Sciatic nerve (tissue), 2 donors: ENCODE measurements at places on chromosomes 16 and 17. TPM values are rescaled to one million over a fixed set of nuclear protein-coding genes. Genes with fewer than 3 reads are reported as not detected.

DNA sequence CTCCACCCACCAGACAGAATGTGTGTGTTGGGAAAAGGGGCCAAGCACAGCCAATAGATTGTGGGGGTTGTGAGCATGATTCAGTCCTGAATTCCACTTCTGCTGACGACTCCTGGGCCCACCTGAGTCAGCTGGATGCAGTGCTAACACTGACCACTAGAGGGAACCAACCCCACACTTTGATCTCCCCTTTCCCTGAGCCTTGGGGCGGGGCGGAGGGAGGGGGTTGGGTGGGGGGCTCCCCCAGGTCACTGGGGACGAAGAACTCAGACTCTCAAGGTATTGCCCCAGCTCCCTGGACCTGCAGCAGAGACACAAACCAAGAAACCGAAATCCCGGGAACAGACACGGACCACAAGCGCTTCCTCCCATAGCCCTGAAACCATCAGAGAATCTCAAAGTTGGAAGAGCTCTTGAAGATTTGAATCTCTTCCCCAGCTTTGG is 621 bp upstream of the CSHL1 start:
- peak; percentile 69 for DNase-seq

- no peak for DNase-seq
Measured at GRCh38 chr17:13420878-13421277, 180.9 kb downstream of the HS3ST3A1 start.

- no peak for DNase-seq
Measured at GRCh38 chr16:87964049-87964659, 12.9 kb downstream of the BANP start.

DNA sequence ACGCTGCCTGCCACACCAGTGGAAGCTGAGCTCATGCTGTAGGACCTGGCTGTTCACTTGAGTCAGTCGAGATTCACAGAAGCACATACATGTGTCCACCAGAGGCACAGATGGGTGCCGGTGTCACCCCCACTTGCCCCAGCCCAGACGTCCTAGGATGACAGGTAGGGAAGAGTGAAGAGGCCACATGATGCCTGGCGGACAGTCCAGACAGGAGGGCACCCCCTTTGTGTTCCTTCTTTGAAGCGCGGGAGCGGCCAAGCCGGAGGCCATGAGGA is 8.8 kb downstream of the UBE2I start:
- no peak for DNase-seq

Gene SLC16A6
- total RNA-seq: 1.1 TPM

DNA sequence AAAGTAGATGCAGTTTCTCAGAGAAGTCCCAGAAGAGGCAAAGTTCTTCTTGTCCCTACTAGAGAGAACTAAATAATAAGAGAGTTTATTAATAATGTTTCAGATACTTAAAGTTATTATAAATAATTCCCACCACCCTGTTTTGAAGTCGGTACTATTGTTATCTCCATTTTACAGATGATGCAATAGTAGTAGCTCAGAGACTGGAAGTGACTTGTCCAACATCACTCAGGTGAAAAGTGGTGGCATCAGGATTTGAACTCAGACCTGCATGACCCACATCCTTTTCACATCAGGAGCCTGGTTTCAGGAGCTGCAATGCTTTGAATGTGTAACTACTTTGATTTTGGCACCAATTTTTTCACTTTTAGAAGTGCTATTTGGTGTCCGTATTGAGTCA is 52.7 kb downstream of the GPR139 start:
- DNase-seq: no peak

- DNase-seq: no peak
Measured at GRCh38 chr16:53191413-53191812, 136.6 kb downstream of the CHD9 start.

Gene UNC13D
- total RNA-seq: 30.9 TPM

DNA sequence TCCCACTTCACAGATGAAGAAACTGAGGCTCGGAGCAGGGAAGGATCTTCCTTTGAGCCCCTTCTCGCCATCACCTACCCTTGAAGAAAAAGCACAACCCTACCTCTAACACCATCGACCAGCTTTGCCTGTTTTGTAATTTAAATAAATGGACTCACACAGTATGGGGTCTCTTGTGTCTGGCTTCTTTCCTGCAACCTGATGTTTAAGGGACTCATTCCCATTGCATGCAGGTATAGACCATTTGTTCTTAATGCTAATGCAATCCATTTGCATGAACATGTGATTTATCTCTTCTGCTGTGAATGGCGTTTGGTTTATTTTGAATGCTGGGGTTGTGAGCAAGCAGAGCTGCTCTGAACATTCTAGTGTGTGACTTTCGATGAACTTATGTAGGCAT is 150.8 kb upstream of the FOXF1 start:
- no peak for DNase-seq

DNA sequence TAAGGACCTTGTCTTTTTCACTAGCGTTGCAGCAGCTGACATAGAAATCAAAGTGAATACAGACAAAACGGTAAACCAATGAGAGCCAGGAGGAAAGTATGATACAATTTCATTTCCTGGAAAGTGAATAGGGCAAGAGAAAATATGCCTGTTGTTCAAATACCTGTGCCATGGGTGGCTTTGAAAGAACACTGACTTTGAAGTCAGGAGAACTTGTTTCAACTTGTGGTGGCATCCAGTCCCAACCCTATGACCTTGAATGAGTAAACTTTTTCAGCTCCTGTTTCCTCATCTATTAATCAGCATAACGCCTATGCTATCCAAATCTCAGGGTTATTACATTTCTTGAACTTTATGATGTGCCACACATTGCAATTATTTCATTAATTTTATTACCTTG is 173.7 kb upstream of the HS3ST3A1 start:
- no peak for DNase-seq
